ENCODE measurements at places on chromosomes 1 and 21.

- H3K36me3 ChIP-seq = peaks cover 20% of the 10 kb centered on the region
- H3K4me3 ChIP-seq = no peak overlapping the region
- DNase-seq = no peak
- H3K27ac ChIP-seq = no peak overlapping the region
These were observed 2.5 kb upstream of the SLC16A4 start for GRCh38 chr1:110393286-110393685.

DNA sequence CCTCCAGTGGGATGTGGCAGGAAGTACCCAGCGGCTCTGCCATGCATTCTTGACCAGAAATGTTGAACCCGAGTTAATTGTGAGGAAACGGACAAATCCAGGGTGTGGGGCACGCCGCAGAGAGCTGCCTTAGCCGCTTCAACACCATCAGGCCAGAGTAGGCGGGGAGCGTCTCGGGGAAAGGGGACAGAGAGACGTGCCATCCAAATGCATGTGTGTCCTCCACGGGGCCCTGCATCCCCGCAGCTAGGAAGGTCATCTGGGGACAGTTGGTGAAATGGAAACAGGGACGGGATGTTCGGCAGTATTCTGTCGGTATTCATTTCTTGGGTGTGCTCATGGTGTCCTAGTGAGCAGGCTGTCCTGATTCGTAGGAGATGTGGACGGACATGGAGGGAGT lies 59.1 kb upstream of the TRAPPC10 start:
- peaks cover 21% of the 10 kb centered on the region for H3K36me3 ChIP-seq
- no peaks in the 10 kb centered on the region for H3K27me3 ChIP-seq
- H3K4me3 ChIP-seq = no peak overlapping the region
- H3K27ac ChIP-seq = no peak overlapping the region
- no peak for DNase-seq

DNA sequence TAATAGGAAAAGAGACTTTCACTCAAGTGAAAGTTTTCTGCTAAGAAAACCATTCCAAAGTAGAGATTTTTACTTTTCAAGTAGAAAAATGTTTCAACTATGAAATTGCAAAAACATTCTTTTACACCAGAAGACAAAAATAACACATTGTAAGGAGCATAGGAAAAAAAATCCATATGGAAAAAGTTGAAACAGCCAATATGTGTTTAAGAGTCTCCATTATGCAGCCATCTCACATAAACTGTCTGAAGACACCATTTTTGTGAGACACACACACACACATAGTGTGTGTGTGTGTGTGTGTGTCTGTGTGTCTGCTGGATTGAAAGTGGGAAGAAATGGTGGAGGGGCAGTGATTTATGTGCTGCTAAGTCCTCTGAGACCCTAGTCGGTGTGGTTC lies 162.1 kb downstream of the HHAT start:
- no peak overlapping the region for H3K27ac ChIP-seq
- H3K27me3 ChIP-seq = no peaks in the 10 kb centered on the region
- no peak for DNase-seq
- no peaks in the 10 kb centered on the region for H3K36me3 ChIP-seq
- no peaks in the 10 kb centered on the region for H3K4me1 ChIP-seq

GRCh38 chr21:35622612-35623011 lies 437.7 kb downstream of the SETD4 start:
- H3K27ac ChIP-seq = no peak overlapping the region
- H3K36me3 ChIP-seq = no peaks in the 10 kb centered on the region
- no peak overlapping the region for H3K4me3 ChIP-seq
- no peaks in the 10 kb centered on the region for H3K27me3 ChIP-seq

DNA sequence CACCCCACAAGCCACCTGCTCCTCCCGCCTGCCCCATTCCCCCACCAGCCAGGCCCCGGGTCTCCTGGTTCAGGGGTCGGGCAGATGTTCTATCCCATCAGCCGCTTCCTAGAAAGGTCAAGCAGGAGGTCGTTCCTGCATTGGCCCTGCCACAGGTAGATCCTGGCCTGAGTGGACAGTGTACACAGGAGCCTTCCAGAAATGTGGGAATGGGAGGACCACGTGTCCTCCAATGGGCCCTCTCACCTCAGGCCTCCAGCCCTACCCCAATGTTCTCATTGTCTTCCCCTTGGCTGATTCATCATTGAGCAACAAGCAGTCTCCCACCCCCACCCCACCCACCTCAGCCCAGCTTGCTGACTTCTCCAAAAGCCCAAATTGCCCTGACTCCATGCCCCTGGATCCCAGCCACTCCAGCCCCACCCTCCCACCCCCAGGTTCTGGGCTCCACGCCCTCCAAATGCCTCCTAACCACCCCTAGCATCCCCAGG lies 2.1 kb downstream of the S100A16 start:
- H3K36me3 ChIP-seq = no peaks in the 10 kb centered on the region
- no peaks in the 10 kb centered on the region for H3K27me3 ChIP-seq
- DNase-seq = no peak
- H3K27ac ChIP-seq = no peak overlapping the region
- no peak overlapping the region for H3K4me3 ChIP-seq
- H3K4me1 ChIP-seq = no peaks in the 10 kb centered on the region

DNA sequence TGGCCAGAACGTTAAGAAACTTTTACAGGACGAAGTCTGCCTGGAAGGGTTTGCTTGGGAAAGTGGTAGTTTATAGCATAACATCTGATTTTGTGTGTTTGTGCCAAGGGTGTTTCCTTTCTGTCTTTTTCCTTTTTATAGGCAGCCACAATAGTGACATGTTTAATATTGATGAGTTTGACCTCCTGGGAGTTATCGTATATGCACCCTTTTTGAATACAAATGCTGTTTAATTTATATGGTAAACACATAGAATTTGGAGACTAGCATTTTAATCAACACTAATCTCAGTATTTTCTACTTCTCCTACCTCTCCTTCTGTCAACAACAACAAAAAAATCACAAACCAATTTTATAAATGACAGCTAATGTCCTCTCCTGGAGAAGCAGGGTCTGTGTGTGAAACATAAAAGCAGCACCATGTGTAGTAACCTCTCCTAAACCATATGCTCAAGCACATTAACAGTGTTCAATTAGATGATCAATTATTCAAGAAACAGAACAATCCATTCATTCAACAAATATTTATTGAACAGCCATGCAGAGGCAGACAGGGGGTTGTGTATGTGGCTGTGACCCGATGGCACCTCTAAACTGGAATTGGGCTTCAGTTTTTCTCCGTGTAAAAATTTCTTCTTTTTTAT lies 604 bp upstream of the FMN2 start:
- no peak overlapping the region for H3K4me3 ChIP-seq
- H3K27me3 ChIP-seq = peaks cover 39% of the 10 kb centered on the region

- H3K27me3 ChIP-seq = peaks cover 11% of the 10 kb centered on the region
- no peak for DNase-seq
- no peaks in the 10 kb centered on the region for H3K36me3 ChIP-seq
- H3K4me1 ChIP-seq = no peaks in the 10 kb centered on the region
- H3K27ac ChIP-seq = no peak overlapping the region
These were observed 153.3 kb upstream of the VAMP3 start for GRCh38 chr1:7617826-7618225.

DNA sequence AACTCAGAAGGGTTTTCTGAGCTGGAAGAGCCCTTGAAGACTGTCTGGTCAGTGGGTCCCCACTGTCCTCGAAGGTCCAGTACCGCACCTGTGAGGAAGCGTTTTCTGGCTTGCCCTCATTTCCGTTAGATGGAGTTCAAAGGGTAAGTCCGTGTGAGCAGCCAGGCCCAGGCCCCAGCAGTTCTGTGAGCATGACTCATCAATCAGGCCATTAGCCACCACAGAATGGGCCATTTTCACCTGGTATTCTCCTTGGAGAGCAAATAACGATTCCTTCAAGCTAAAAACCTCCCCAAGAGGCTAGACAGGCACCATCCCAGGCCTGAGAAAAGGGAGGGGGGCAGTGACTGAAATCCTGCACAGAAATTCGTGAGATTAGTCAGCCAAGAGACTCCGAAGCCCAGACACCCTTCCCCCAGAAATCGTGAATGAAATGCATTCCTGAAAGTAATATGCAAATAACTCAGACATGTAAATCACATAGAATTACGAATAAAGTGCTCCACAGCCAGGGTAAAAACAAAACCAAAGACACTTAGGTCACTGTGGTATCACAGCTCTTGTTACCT lies 66.0 kb downstream of the BCAR3 start:
- H3K27ac ChIP-seq = no peak overlapping the region
- DNase-seq = peak; percentile 76
- H3K4me3 ChIP-seq = no peak overlapping the region
- no peaks in the 10 kb centered on the region for H3K36me3 ChIP-seq
- peaks cover 3% of the 10 kb centered on the region for H3K27me3 ChIP-seq
- peaks cover 17% of the 10 kb centered on the region for H3K4me1 ChIP-seq

GRCh38 chr1:119008483-119009311 lies 20.6 kb upstream of the TBX15 start:
- DNase-seq = peak; percentile 55
- peaks cover 13% of the 10 kb centered on the region for H3K4me1 ChIP-seq

DNA sequence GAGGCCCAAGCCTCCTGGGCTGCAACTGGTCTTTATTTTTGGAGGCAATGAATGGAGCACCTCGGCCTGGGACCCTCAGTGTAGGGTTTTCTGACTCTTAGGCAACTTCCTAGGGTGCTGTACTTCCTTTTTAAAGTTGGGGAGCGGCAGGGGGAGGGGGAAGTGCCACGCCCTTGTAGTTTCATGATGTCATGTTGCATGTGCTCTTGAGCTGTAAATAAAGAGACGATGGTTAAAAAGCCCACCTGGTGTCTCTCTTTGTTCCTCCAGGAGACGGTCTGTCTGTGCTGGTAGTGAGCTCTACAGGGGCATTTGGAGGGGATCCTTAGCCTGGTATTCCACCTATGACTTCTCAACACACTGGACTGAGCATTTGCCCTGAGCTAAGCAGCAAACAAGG lies 10.3 kb upstream of the AGTRAP start:
- no peak for DNase-seq
- H3K4me3 ChIP-seq = no peak overlapping the region
- H3K36me3 ChIP-seq = no peaks in the 10 kb centered on the region
- H3K27ac ChIP-seq = no peak overlapping the region

DNA sequence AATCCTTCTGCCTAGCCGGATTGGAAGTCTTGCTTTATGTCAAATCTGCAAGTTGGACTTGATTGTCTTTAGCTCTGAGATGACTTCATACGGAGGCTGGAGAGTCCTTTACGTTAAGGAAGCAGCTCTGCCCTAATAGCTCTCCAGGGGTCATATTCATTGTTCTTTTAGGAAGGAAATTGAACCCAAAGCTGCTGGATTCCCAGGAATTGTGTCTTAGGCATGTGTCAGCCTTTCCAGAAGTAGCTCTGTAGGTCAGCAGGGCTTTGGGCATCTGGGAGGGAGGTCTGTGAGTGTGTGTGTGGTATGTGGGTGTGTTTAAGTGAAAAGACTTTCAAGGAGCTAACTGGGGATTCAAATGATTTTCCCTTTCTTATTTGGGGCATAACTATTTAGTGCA lies 82.4 kb downstream of the ABCA4 start:
- peak overlapping the region; percentile 25 for H3K27ac ChIP-seq
- peaks cover 15% of the 10 kb centered on the region for H3K4me1 ChIP-seq
- no peaks in the 10 kb centered on the region for H3K36me3 ChIP-seq

GRCh38 chr1:93576746-93577145 lies 104.9 kb downstream of the BCAR3 start:
- no peaks in the 10 kb centered on the region for H3K27me3 ChIP-seq
- no peak overlapping the region for H3K4me3 ChIP-seq
- H3K4me1 ChIP-seq = no peaks in the 10 kb centered on the region
- H3K27ac ChIP-seq = no peak overlapping the region

- H3K36me3 ChIP-seq = no peaks in the 10 kb centered on the region
- no peak for DNase-seq
- no peaks in the 10 kb centered on the region for H3K4me1 ChIP-seq
- peaks cover 8% of the 10 kb centered on the region for H3K27me3 ChIP-seq
These were observed 346.9 kb upstream of the DAB1 start for GRCh38 chr1:57770772-57771171.

- H3K4me1 ChIP-seq = peaks cover 33% of the 10 kb centered on the region
- no peak overlapping the region for H3K4me3 ChIP-seq
- H3K27ac ChIP-seq = no peak overlapping the region
- peaks cover 3% of the 10 kb centered on the region for H3K36me3 ChIP-seq
- DNase-seq = no peak
- H3K27me3 ChIP-seq = no peaks in the 10 kb centered on the region
These were observed 61.9 kb downstream of the TIAM1 start for GRCh38 chr21:31282095-31282709.

GRCh38 chr1:86594284-86594770 lies 47.4 kb downstream of the CLCA4 start:
- DNase-seq = no peak
- no peaks in the 10 kb centered on the region for H3K36me3 ChIP-seq
- peaks cover 4% of the 10 kb centered on the region for H3K27me3 ChIP-seq

DNA sequence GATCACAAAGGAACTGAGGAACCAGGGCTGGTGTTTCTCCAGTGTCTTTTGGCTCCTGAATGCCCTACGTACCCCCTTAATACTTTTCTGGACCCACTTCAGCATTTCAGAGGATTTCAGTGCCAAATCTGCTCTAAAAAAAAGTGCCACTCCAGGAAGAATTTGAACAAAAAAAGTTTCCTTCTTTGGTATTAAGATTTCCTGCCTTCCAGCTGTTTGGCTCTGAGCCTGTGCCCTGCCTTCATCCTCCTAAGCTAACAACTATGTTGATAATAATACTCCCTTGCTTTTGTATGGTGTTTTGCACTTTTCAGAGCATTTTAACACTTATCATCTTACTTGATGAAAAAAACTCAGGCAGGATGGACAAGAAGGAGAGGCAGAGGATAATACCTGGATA lies 11.0 kb upstream of the RIMS3 start:
- H3K36me3 ChIP-seq = no peaks in the 10 kb centered on the region
- H3K4me1 ChIP-seq = no peaks in the 10 kb centered on the region
- H3K27ac ChIP-seq = no peak overlapping the region
- H3K27me3 ChIP-seq = peaks cover 1% of the 10 kb centered on the region
- DNase-seq = no peak
- no peak overlapping the region for H3K4me3 ChIP-seq

DNA sequence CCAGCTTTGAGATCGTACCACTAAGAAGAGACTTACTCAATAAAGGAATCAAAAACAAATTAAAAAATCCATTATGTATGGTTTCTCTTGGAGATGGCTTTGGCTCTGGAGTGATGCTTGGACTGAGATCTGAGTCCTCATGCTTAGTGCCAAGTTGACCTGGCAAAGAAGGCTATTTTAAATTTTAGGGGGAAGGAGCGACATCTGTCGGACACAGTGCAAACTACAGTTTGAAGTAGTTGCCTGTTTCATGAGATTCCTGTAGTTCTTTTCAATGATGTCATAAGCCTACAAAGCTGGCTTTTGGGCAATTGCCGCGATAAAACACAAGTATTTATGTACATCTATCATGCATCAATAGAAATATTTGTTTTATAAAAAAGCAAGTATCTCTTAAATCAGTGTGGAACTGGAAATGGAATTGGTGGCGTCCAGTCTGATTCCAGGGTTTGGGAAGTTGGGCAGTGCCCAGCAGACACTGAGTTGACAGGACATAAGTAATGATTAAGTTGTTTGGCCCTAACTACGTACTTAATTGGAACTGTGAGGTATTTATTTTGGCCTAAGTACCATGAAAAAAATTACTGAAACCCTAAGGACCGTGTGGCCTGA lies 50.0 kb downstream of the TBCE start:
- no peak overlapping the region for H3K4me3 ChIP-seq
- peak; percentile 83 for DNase-seq
- peaks cover 2% of the 10 kb centered on the region for H3K36me3 ChIP-seq
- H3K4me1 ChIP-seq = peaks cover 5% of the 10 kb centered on the region
- H3K27me3 ChIP-seq = no peaks in the 10 kb centered on the region

GRCh38 chr21:45152265-45152746 lies 77.9 kb downstream of the ADARB1 start:
- DNase-seq = peak; percentile 79
- no peak overlapping the region for H3K27ac ChIP-seq
- peaks cover 32% of the 10 kb centered on the region for H3K4me1 ChIP-seq

- no peaks in the 10 kb centered on the region for H3K27me3 ChIP-seq
- DNase-seq = no peak
- H3K4me3 ChIP-seq = no peak overlapping the region
- peaks cover 94% of the 10 kb centered on the region for H3K4me1 ChIP-seq
- H3K27ac ChIP-seq = peak overlapping the region; percentile 99
These were observed 4.3 kb upstream of the CHI3L2 start for GRCh38 chr1:111223126-111223685.
